ENCODE measurements at places on chromosomes 6 and 20.

DNA sequence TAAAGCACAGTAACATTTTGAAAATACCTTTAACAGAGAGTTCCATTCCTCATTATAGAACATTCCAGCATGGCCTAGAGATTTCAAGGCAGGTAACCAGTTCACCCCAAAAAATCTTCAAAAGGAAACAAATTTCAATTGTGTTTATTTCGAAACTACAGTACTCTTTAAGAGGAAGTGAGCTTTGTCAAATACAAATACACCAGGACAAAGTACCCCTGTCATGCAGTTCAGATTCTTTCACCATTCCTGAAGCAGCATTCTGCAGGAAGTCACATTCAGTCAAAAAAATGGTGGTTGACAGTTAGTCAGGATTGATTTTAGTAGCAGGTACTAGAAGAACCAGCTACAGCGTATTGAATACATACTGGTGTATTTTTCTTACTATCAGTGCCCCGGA lies 89.6 kb upstream of the RIN2 start:
- no peak for DNase-seq

DNA sequence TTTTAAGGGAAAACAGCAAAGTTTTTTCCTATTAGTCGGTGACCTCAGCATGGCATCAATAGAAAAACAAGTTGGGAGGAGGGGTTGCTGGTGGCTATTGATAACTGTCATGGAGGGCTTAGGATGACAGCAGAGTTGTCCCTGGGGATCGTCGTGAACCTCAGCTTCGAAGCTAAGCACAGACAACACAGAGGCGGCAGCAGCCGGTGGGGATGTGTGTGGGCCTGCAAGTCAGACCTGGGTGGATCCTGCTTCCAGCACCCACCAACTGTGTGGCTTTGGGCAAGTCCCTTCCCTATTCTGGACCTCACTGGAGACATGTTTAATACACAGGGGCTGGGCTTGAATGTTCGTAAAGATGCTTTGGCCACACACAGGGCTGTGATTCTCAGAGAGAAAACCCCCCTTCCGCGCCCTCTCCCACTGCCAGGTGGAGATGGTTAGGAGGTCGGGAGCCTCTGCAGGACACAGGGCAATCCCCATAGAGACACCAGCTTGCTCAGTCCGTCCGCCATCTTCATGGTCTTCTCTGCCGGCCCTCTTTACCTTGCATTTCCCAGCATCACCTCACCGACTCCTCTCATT lies 83.1 kb upstream of the TOX2 start:
- no peak for DNase-seq

DNA sequence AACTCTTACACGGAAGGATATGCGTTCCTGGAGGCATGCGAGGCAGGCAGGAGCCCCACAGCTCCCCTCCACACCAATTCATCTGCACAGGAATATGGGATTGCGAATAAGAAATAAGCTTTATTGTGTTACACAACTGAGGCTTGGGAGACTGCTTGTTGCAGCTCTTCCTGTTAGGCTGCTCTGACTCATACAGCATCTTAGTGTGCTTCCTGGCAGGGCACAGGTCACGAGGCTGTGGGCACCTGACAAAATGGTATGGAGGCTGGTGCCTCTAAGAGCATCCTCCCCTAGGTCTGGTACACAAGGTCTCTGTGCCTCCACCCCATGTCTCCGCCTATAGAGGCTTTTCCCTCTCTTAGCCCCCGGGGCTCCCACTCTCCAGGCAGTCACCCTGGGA lies 6.8 kb downstream of the SLC22A3 start:
- no peak for DNase-seq

DNA sequence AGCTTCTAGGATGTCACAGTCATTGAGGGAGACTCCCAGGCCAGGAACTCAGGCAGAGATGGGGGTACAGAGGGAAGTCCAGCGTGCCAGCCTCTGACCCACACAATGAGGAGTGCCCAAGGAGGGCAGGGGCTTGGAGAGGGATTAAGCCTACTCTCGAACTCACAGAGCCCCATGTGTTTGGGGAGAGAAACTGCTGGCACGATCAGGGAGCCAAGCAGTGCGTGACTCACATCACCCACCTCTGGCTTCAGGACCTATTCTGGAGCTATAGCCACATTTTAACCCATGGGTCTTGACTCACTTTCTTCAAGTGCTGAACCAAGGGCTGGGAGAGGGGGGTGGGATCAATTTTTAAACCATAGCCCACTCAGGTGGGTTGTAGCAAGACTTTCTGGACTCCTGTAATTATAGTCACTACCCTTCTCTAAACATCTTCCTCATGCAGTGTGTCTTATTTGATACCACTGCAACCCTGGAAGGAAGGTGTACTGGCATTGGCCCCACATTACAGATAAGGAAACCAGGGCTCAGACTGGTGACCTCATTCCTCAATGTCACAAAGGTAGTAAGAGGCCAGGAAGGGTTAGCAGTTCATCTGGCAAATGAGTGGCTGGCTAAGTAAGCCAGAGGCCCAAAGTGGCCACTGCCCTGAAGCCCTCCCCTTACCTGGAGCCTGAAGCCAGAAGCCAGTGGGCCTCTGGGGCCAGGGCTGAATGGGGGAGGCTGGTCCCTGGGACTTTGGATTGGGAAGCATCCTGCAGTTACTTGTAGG lies 12.0 kb downstream of the FOXP4 start:
- DNase-seq, result no peak
